Astrocyte (in vitro differentiated cells and primary cell): ENCODE measurements at places on chromosomes 3 and 15. TPM values are rescaled to one million over a fixed set of nuclear protein-coding genes. Genes with fewer than 3 reads are reported as not detected.

Gene ROPN1
- not detected in 2 replicates for total RNA-seq

Gene MYRIP
- total RNA-seq = 0.07 TPM in 1 of 2 replicates, not detected in the other

Gene SLC38A3
- total RNA-seq = 0.68 and 1.9 TPM in 2 replicates

Gene ALDH1A2
- 0.98 and 1.7 TPM in 2 replicates for total RNA-seq

Gene DUOXA2
- total RNA-seq = not detected in 2 replicates

Gene TRH
- total RNA-seq = 0.14 TPM in 1 of 2 replicates, not detected in the other

Gene ATOSA
- 33.8 and 35.4 TPM in 2 replicates for total RNA-seq

Gene MEGF11
- total RNA-seq = 0.16 and 0.29 TPM in 2 replicates

Gene EPHB3
- total RNA-seq = 17.2 and 27.0 TPM in 2 replicates

Gene GABRR3
- not detected in 2 replicates for total RNA-seq

Gene TMEM89
- total RNA-seq = 0.36 and 0.48 TPM in 2 replicates

Gene THRB
- 6.8 and 8.5 TPM in 2 replicates for total RNA-seq

Gene UROC1
- not detected in 2 replicates for total RNA-seq

Gene CHRNA5
- 1.5 and 2.5 TPM in 2 replicates for total RNA-seq

Gene PPM1L
- total RNA-seq = 5.5 and 6.3 TPM in 2 replicates

Gene PRICKLE2
- total RNA-seq = 84.4 and 101 TPM in 2 replicates

Gene MORC1
- total RNA-seq = not detected in 2 replicates

Gene CCDC71
- total RNA-seq = 18.5 and 20.5 TPM in 2 replicates
